ENCODE measurements at places on chromosomes 3 and 15.
A peak's percentile ranks its signal among the peaks of the same experiment; 100 is the strongest.

GRCh38 chr3:188573956-188574355 is 420.0 kb downstream of the LPP start:
- DNase-seq, result no peak

GRCh38 chr15:88108991-88109390 is 147.5 kb downstream of the NTRK3 start:
- no peak for DNase-seq

DNA sequence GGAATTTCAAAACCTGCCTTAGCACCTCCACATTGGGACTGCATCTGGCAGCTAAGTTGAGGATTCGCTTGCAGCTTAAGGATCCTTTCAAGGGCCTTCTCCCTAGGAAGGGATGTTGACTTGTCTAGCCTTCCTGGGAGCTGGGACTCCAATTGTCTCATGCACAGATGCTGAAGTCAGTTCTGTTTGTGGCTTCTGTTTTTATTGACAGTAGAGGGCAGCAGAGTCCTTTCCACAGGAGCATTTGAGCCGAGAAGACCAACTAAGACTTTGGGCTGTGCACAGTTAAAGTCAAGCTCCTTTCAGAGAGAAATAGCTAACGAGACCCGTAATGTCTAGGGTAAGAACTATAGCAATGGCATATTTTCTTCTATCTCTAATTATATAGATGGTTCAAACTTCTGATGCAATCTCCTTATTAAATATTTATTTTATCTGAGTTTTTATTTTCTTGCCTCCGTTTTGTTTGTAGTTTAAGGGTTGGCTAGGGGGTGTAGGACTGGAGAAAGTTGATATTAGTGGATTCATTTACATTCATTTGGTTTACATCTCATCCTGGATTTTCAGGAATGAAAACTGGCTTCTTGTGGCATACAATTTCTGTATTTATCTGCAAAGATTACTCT is 59.7 kb upstream of the KBTBD8 start:
- peak; percentile 55 for DNase-seq

DNA sequence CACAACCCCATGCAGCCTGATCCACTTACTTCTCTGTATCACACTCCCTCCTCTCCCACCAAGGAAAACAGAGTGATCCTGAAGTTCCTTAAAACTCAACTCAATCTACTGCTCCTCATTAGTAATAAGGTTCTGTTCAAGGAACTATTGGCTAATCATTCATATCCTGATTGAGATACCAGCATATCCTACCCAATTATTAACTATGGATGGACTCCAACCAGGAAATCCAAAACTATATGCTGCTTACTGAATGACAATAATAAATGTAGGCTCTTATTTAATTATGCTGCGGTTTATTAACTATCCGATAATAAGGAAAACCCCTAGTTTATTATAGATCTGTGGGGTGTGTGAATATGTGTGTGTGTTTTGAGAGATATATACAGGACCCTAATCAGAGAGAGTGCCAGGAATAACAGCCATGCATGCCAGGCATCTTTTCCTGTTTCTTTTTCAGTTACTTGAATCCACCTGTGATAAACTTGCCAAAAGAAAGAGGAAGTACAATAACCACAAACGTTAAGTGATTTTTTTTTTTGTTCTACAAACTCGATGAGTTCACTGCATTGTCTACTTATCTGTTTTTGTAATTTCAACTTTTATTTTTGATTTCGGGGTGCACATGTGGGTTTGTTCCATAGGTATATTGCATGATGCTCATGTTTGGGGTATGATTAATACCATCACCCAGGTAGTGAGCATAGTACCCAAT is 1031.7 kb upstream of the CFAP20DC start:
- no peak for DNase-seq

- DNase-seq, result no peak
Measured at GRCh38 chr15:79396850-79397249, 35.3 kb upstream of the MINAR1 start.

- DNase-seq, result no peak
Measured at GRCh38 chr3:51378726-51379125, 6.4 kb upstream of the MANF start.

GRCh38 chr3:65338571-65338970 is 650.8 kb upstream of the ADAMTS9 start:
- no peak for DNase-seq

GRCh38 chr3:39960515-39961191 is 151.2 kb downstream of the MYRIP start:
- DNase-seq, result no peak

GRCh38 chr3:160735826-160736225 is 20.2 kb upstream of the PPM1L start:
- DNase-seq, result no peak

- DNase-seq, result peak; percentile 76
Measured at GRCh38 chr3:177150970-177151627, 46.2 kb downstream of the TBL1XR1 start.

DNA sequence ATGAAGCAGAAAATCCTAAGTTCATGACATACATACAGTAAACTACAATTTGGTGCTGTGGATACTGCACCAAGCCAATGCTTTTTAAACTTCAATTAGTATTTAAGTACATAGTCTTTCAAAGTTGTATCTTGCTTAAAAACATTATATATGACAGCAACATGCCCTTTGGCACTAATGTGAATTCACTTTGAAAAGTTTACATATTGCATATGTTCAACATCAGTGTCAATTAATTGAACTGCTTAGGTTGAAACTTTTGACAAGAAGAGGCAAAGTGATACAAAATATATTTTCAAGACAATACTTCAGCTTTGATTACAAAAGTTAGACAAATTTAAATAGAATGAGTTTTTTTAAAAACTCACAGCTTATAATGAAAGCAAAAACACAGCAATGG is 119.4 kb upstream of the ROBO2 start:
- DNase-seq, result no peak

DNA sequence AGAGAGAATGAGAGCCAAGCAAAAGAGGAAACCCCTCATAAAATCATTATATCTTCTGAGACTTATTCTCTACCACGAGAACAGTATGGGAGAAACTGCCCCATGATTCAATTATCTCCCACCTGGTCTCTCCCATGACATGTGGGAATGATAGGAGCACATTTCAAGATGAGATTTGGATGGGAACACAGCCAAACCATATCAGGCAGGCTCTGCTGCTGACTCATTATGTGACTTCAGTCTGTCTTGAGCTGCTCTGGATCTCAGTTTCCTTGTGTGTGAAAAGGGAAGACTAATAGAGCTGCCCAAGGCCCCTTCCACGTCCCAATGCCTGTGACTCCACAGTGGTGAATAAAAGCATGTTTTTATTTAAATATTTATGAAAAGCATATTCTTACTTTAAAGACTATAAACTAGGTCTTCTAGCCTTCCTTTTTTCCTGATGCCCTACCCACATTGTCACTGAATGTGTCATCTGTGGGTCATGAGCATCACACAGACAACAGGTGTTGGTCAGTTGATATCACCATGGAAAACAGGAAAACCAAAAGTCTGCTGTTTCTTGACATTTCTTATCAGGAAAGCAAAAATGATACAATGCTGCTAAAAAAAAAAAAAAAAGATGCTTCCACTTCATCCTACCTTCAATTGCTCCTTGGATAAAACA is 96.0 kb upstream of the PPP2R3A start:
- peak; percentile 20 for DNase-seq

GRCh38 chr15:63832620-63833019 is 1.1 kb downstream of the HERC1 start:
- DNase-seq, result no peak

DNA sequence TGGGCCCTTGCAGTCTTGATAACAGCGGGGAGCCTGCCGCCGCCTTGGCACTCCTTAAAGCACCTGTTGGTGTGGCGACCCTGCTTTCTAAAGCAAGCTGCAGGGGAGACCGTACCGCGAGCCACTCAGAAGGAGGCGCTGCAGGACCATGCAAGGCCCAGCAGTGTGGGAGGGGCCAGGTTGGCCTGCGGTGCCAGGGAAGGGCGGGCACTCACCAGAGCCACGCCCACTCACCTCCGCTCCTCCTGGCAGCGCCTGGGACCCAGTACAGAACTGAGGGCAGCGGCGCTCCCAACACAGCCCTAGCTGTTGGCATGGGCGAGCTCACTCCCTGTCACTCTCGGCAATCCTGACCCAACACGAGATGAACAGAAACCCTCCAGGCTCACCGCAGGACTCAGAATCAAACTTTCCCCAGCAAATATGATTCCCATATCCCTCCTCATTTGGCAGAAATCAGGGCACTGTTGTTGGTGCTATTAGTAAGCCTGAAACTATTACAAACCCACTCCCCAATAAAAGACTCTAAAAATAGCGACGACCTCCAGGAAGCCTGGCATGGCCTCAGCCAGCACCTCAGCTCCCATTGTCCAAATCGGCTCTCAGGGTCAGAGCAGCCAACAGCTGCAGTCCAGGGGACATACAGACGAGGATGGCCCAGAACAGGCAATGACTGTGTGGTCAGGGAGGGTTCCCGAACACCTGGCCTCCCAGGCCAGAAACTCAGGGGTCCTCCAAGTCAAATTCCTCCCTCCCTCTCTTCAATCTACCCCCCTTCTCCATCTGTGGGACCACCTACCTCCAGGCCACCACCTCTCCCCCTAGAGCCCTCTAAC is 77.2 kb downstream of the TBC1D2B start:
- peak; percentile 66 for DNase-seq

- peak; percentile 15 for DNase-seq
Measured at GRCh38 chr3:48429960-48430707, at the start of gene PLXNB1. Gene PLXNB1 (minus strand): TSS chr3:48430086. CDS start chr3:48424611, 5,475 bp downstream.

- no peak for DNase-seq
Measured at GRCh38 chr3:31053299-31053698, 158.8 kb upstream of the GADL1 start.

DNA sequence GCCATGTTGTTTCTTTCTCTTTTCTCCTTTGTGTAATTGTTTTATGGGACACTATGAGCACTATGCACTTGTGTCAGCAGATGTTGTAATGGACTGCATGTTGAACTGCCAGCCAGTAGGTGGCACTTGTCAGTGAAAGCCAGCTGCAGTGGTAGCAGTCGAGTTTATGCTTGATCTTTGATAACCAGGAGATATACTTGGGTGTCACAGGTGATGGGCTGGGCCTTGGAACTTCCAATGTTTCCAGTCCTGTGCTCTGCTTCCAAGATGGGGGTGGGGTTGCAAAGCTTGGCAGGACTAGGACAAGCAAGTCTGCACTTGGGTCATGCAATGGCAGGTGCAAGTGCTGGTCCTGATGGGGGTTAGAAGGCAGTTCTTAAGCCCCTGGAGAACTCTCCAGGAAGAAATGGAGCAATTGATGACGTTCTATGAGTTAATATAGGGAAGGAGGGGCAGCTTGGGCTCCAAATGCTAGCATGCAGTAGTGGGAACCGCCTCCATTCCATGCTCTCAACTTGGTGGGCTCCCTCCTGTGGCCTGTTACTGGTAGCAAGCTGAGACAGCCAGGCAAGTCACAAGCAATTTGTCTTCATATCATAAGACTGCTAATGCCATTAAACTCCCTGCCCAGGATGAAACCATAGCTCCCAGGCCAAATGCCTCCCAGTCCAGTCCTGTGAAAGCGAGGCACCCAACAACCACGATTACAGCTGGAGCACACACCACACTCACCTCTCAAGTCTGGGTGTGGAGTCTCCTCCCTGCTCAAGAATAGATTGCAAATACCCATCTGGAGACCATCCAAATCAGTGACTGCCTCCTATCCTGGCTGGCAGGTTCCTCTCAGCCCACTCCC is 287.2 kb downstream of the CGGBP1 start:
- DNase-seq, result peak; percentile 46

GRCh38 chr3:32596909-32597369 is 26.3 kb upstream of the DYNC1LI1 start:
- DNase-seq, result no peak

GRCh38 chr3:114624047-114624445 is 330.2 kb downstream of the TIGIT start:
- peak; percentile 39 for DNase-seq

- no peak for DNase-seq
Measured at GRCh38 chr3:172180473-172180872, 141.1 kb downstream of the FNDC3B start.

GRCh38 chr3:120114981-120115380 is 20.7 kb upstream of the GSK3B start:
- DNase-seq, result no peak

DNA sequence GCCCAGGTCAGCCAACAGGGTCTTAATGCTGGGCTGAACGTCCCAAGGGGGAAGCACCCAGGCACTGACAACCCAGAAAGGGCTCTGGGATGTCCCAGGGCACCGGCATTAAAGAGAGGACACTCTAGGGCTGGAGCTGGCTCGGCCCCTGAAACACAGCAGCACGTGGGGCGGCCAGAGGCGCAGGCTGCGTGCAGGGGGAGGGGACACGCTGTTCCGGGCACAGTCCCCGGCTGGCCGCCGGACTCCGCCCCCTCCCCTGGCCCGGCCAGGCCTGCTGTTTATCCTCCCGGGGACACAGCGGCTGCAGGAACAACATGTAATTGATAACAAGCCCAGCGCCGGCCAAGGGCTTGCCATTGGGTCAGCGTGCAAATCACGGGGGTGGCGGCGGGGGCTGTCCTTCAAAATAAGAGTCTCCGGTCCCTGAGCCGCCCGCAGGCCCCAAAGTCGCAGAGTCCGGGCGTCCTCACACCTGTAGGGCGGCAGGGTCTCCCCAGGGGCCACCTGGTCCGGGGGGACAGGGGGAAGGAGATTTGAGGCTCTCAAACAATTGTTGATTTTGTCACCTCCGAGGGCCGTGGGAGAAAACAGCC is 1.3 kb downstream of the KLF15 start:
- DNase-seq, result peak; percentile 16

GRCh38 chr3:47855461-47856383 is 52.8 kb downstream of the DHX30 start:
- DNase-seq, result no peak

DNA sequence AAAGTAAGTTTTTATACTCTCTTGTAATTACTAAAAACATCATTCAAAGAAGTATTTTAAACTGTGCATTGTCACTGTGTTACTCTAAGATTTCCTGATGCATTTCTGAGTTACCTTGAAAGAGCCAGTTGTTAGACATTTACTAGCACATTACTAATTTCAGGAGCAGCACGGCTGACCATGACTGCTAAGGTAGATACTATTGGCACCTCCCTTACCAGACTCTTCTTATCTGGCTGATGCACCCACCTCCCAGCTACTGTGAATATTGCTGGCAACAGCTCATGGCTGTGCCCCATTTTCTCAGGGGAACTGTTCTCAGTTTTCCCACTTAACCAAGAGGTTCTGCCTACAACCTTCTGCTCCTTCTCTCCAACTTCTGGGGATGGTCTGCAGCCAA is 29.4 kb downstream of the COL6A5 start:
- no peak for DNase-seq

GRCh38 chr3:110198717-110199587 is 861.6 kb upstream of the DPPA4 start:
- DNase-seq, result no peak

- peak; percentile 4 for DNase-seq
Measured at GRCh38 chr3:13352621-13353131, 67.4 kb downstream of the NUP210 start.

GRCh38 chr3:139297588-139298311 is 46.1 kb upstream of the MRPS22 start:
- no peak for DNase-seq

Measured in ACHN (cell line).